ENCODE measurements at places on chromosomes 16 and 17. TPM values are rescaled to one million over a fixed set of nuclear protein-coding genes. Genes with fewer than 3 reads are reported as not detected.
A peak's percentile ranks its signal among the peaks of the same experiment; 100 is the strongest.

The PYDC1 gene
- total RNA-seq, result not detected

The TNP2 gene
- total RNA-seq, result not detected

- no peak for DNase-seq
Measured at GRCh38 chr16:77786186-77786847, 2.0 kb upstream of the VAT1L start.

The ITGB3 gene
- total RNA-seq, result 22.1 TPM

- DNase-seq, result peak; percentile 51
Measured at GRCh38 chr17:27762527-27763305, 37.6 kb downstream of the NOS2 start.

DNA sequence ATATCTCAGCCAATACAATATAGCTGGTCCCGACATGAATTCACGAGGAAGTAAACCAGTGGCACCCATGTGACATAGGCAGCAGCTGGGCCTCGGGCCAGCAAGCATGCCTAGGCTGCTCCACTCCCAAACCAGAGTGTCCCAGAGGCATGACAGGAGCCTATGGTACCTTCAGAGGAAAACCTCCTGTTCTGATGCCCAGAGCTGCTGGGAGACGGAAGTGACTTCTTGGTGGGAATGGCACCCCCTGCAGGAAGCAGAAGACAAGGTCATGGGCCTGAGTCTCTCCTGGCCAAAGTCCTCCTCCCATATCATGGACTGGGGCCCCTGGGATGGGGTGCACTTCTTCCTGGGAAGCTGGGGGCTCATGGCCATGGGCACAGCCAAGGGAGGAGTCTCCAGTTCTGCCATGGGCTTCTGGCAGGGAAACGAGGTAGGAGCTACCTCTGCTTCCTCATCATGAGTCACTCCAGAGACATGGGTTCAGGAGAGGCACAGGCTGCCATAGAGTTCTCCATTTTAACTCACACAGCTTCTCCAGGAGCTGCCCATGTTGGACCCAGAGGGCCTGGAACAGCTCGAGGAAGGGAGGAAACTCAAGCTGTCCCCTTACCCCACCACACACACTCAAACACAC is 13.4 kb downstream of the FBF1 start:
- DNase-seq, result no peak
